Germinal center (tissue), 1 donor: ENCODE measurements at places on chromosomes 5 and 9.
A peak's percentile ranks its signal among the peaks of the same experiment; 100 is the strongest.

GRCh38 chr5:150101023-150101422 lies 14.7 kb upstream of the CSF1R start:
- DNase-seq: no peak

DNA sequence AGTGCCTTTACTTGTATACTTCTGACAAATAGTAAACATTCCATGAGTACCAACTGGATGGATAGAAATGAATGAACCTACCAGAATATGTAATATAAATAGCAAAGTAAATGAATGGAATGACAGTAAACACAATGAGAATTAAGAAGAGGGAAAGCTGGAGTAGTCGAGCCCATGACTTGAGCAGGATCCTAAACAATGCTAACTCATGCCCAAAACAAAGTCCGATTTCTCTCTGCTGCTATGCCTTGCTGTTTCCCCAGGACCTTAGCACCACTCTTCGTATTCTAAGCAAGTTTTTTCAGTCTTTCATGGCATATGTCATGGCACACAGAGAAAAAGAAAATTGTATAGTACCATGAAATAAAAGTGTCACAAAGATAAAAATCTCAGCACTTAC lies 1.8 kb downstream of the XPA start:
- no peak for DNase-seq

DNA sequence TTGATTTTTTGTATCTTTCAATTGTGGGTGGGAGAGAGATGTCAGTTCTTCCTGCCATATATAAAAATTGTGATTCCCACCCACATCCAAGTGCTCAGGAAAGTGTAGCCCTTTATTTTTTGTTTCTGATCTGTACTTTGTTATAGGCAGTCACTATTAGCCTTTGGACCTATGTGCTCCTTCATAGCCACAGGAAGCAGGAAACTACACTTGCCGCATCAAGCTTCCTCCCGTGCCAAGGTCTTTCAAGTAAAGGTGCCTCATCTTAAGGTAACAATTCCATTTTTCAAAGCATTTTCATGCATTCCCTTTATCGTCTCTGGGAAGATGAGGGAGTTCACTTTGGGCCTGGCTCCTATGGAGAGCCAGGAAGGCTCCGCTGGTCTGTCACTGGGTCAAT lies 339.0 kb downstream of the DIRAS2 start:
- no peak for DNase-seq

GRCh38 chr5:58849921-58850667 lies 267.2 kb downstream of the RAB3C start:
- peak; percentile 17 for DNase-seq

DNA sequence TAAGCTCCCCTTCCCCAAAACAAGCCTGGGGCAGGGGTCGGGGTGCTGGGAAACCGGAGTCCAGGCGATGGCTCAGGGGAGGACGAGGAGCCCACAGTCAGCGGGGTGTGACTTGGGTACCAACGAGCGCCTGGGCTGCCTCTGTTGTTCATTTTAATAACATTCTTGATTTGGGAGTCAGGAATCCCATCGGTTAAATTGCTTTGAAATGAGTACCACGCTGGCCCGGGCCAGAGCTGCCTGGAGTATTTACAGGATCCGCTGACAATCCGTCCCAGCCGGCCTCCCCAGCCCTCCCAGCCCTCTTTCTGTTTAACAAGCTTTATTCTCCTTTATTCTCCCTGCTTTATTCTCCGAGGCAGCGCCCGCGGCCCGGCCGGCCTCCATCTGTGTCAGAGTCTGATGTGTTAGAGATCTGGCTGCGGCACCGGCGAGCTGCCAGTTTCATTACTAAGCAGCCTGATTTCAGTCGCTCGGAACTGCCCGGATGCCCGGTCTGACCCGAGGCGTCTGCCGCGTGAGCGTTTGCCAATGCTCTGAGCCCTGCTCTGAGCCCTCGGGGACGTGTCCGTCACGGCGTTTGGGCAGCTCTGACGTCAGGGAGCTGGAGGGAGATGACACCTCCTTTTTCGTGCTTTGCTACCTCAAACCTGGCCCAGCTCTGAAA lies 16.5 kb upstream of the QRFP start:
- no peak for DNase-seq

DNA sequence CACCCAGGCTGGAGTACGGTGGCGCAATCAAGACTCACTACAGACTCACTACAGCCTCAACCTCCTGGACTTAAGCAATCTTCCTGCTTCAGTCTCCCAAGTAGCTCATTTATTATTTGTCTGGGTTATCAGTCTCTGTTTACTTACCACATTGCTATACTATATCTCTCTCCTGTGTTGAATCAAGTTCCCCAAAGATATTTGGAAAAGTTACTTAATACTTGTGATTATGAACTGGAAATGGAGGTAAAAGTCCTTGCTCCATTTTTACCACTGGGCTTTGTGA lies 55.6 kb downstream of the ANGPTL2 start:
- no peak for DNase-seq

GRCh38 chr9:130345009-130345896 lies 79.7 kb downstream of the HMCN2 start:
- no peak for DNase-seq

GRCh38 chr5:148910686-148911361 lies 84.4 kb downstream of the ADRB2 start:
- no peak for DNase-seq

GRCh38 chr5:15009420-15009819 lies 137.8 kb upstream of the ANKH start:
- DNase-seq: no peak

DNA sequence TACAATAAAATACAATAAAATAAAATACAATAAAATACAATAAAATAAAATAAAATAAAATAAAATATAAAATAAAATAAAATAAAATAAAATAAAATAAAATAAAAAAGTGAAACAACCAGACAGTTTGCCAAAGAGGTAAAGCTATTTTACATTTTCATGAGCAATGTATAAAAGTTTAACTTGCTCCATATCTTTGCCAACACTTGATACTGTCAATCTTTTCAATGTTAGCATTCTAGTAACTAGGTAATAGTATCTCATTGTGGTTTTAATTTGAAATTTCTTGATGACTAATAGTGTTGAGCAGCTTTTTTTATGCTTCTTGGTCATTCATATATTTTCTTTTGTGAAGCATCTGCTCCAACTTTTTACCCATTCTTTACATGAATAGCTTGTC lies 17.3 kb downstream of the TTC33 start:
- DNase-seq: no peak

GRCh38 chr9:20622330-20623020 lies at the start of gene MLLT3:
MLLT3 (minus strand) TSS chr9:20622499.
- DNase-seq: peak; percentile 97

DNA sequence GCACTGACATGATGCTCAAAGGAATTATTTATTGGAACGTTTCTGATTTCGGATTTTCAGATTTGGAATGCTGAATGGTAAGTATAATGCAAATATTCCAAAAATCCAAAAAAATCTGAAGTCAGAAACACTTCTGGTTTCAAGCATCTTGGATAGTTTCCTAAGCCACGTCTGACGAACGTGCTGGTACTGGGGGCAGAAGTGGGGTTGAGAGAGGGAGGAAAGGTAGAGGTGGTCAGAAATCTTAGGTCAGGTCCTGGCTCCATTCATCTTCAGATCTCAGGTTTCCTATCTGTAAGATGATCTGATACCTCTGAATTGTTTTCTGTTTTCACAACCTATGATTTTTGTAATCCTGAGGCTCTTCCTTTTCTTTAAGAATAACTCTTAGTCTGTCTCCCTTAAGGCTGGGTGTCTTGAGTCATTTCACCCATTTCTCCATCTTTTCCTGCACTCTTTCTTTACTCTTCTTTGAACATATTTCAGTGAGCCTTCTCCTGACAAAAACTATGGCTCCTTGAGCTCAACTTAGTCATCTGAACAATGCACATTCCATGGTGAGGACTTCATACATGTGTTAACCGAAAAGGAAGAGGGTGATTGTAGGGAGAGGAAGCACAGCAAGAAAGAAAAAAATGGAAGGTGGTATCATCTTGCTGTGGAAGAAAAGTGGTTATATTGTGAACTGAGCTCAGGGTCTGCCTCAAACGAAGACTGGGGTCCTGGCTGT lies 3.3 kb downstream of the SGCD start:
- no peak for DNase-seq

GRCh38 chr5:176161431-176161830 lies 76.8 kb upstream of the SIMC1 start:
- no peak for DNase-seq

GRCh38 chr5:133657036-133657435 lies 44.7 kb upstream of the FSTL4 start:
- no peak for DNase-seq

DNA sequence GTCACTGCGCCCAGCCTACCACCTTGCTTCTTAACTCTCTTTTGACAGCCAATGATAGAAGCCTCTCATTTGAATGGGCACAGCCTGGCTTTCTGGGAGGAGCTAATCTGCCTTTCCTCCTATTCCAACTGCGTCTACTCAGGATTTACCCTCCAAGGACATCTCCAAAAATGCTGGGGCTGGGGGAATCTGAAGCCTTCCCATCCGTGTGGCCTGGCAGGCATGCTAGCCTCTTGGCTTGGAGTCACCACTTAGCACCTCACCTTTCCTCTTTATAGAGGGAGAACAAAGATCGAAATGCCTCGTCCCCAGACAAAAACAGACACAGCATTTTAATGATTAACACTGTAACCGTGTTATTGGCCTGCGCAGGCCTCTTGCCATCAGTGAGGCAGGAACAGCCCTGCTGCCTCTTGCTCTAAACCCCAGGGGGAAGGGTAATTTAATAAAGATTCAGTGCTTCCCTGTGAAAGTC lies 108.2 kb upstream of the KLF4 start:
- DNase-seq: no peak

- DNase-seq: no peak
These were observed 167.4 kb downstream of the TMEM167A start for GRCh38 chr5:82909771-82910170.

GRCh38 chr5:141858079-141858765 lies 20.0 kb downstream of the PCDH1 start:
- no peak for DNase-seq

DNA sequence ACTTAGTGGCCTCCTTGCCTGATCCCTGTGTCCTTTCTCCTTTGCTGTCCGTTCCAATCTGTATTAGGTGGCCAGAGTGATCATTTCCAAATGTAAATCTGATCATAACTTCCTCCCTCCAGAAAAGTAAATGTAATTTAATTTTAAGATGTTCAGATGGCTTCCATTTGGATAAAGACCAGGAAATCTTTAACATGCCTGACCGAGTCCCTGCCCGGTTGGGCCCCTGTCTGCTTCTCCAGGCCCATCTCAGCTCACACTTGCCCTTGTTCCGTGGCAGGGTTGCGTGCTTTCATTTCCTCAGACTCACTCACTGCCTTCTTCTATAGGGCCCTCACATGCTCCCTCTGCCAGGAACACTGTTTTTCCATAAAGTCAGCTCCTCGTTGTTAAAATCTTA lies 7.6 kb downstream of the MAP3K1 start:
- DNase-seq: no peak

DNA sequence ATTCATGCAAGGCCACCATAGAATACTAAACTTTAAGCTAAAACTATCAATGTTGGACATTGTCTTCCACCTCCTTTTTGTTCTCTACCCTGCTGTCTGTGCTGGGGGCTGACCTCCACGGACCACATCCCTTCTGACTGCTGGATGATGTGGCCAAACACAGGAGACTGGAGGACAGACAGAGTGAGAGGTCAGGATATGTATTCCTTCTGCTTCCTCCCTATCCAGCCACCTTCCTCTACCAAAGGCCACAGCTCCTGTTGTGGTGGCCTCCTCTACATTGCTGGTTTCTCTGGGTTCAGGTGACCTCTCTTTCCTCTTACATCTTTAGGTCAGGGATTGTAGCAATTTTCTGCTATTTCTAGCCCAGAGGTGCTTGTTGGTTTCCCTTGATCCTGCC lies 148.1 kb downstream of the ACTBL2 start:
- DNase-seq: no peak

- DNase-seq: no peak
These were observed 11.3 kb upstream of the RNF130 start for GRCh38 chr5:180082633-180083420.

GRCh38 chr9:19555214-19555613 lies 146.4 kb downstream of the ACER2 start:
- DNase-seq: no peak

DNA sequence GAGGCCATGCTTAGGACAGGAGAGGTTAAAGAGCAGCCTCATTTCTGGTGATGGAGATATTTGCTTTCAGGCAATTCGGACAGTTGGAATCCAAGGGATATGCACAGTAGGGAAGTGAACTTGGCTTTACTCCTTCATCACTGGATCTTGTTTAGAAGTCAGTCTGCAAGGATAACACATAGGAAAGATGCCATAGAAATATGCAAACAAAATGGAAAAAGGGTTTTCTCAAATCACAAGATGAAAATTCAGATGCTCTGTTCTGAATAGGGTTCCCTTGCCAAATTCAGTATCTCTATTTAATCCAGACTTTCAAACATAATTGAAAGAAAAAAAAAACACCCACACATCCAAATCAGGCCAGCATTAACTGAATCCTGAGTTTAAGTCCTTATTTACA lies 166.9 kb downstream of the MEF2C start:
- no peak for DNase-seq

GRCh38 chr9:3682186-3682585 lies 156.4 kb upstream of the RFX3 start:
- no peak for DNase-seq

DNA sequence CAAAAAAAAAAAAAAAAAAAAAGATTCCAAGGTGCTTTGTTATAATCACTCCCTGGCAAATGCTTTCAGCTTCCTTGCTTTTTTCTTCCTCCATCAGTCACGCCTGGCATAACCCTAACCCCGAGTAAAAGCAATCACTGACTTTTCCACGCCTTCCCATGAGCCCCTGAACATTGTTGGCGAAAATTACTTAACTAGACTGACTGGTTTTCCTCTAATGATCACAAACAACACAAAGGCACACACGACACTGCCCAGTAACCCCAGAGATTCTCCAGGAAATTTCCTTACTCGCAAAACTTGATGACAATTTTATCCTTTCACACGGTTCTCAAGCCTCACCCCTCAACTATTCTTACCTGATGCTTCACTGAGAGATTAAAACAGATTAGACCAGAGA lies 11.4 kb upstream of the PTGR1 start:
- DNase-seq: no peak

GRCh38 chr5:115098041-115098702 lies 71.5 kb downstream of the TRIM36 start:
- DNase-seq: peak; percentile 56

GRCh38 chr9:137055385-137056364 lies 1.8 kb upstream of the ENTPD2 start:
- DNase-seq: no peak

DNA sequence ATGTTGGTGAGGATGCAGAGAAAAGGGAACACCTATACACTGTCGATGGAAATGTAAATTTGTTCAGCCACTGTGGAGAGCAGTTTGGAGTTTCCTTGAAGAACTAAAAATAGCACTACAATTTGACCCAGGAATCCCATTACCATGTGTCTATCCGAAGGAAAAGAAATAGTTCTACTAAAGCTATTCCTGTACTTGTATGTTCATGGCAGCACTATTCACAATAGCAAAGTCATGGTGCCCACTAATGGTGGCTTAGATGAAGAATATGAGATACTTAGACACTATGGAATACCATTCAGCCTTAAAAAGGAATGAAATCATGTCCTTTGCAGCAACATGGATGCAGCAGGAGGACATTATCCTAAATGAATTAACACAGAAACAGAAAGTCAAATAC lies 50.2 kb upstream of the CAST start:
- DNase-seq: no peak
